ENCODE measurements at places on chromosomes 2 and 18.

GRCh38 chr2:155115846-155116245 is 417.4 kb downstream of the KCNJ3 start:
- DNase-seq, result no peak

DNA sequence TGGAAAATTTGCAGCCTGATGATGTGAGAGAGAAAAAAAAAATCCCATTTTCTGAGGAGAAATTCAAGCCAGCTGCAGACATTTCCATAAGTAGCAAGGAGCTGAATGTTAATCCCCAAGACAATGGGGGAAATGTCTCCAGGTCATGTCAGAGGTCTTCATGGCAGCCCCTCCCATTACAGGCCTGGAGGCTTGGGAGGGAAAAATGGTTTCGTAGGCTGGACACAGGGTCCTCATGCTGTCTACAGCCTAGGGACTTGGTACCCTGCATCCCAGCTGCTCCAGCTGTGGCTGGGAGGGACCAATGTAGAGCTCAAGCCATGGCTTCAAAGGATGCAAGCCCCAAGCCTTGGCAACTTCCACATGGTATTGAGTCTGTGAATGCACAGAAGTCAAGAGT is 53.5 kb upstream of the ARHGAP15 start:
- DNase-seq, result no peak

GRCh38 chr2:121888189-121888557 is 132.7 kb downstream of the TSN start:
- peak; percentile 18 for DNase-seq

DNA sequence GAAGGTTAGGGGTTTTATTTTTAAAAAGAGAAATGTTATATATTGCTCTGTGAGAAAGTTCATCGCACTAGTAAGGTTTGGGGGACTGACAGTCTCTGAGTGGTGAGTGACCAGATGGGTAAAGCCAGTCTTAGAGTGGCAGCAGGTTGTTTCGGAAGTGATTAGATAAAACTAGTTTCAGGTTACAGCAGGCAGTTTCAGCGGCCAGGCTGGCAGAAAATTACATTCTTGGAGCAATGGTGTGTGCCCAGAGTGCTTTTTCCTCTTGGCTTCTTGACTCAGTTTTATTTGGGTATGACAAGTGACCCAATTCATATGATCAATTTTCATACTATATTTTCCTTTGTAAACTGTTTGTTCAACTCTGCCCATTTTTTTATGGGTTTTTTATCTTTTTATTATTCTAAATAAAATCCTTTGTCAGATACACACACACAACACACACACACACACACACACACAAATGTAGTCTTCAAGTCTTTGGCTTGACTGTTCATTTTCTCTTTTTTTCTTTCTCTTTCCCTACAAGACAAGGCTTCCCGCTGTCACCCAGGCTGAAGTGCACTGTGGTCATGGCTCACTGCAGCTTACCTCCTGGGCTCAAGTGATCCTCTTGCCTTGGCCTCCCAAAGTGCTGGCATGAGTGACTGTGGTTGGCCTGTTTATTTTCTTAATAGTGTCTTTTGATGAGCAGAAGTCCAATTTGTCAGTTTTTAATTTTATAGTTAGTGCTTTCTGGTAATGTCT is 30.9 kb downstream of the RALBP1 start:
- no peak for DNase-seq

DNA sequence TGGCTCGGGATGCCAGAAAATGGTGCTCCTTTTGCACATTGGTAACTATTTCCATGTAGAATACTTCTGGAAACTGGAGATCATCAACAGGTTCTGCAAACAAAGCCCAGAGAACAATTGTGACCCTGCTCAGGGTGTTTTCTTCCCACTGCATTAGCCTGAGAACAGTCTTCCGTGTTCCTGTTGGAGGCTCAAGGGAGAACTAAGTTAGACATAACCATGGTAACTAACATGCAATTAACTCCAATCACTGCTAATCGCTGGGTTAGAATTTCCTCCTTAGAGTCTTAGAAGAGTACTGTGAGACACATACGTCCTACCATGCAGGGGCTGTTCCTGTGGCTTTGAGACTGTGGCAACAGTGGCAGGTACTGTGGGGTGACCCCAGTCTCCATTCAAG is 36.0 kb upstream of the PDIA6 start:
- DNase-seq, result no peak

GRCh38 chr2:67899187-67899586 is 163.6 kb downstream of the C1D start:
- DNase-seq, result no peak

DNA sequence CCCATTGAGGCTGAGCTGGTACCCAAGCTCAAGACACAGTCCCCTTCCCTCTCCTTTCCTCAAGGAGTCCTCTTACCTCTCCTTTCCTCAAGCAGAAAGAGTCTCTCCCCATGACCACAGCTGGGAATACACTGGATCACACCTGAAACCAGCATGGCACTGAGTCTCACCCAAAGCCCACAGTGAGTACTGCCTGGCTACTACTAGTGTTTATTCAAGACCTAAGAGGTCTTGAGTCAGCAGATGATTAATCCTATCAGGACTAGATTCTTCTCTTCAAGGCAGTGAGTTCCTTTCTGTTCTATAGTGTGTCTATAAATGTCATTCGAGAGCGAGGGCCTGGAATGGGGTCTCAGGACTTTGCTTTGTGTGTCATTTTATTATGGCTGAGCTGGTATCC is 111.4 kb downstream of the METTL4 start:
- DNase-seq, result no peak

DNA sequence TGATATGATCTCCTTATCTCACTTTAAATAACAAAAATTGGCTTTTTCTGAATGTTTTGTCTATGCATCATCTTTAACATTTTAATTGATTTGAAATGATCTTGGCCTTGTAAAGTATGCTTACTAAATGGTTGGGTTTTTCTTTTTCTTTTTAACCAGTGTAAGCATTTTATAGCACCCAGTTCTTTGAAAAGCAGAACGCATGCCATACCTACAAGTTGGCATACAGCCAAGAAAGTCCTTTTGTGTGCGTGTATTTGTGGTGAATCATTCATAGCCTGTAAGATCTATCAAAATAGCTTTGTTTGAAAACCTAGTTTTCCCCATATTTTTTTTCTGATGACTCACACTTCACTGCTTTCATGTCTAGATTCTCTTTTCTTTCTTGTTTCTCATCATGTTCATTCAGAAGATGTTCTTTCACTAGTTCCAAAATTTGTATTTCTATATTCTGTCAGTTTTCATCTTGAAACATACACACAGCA is 4.1 kb upstream of the VRK2 start:
- DNase-seq, result no peak

DNA sequence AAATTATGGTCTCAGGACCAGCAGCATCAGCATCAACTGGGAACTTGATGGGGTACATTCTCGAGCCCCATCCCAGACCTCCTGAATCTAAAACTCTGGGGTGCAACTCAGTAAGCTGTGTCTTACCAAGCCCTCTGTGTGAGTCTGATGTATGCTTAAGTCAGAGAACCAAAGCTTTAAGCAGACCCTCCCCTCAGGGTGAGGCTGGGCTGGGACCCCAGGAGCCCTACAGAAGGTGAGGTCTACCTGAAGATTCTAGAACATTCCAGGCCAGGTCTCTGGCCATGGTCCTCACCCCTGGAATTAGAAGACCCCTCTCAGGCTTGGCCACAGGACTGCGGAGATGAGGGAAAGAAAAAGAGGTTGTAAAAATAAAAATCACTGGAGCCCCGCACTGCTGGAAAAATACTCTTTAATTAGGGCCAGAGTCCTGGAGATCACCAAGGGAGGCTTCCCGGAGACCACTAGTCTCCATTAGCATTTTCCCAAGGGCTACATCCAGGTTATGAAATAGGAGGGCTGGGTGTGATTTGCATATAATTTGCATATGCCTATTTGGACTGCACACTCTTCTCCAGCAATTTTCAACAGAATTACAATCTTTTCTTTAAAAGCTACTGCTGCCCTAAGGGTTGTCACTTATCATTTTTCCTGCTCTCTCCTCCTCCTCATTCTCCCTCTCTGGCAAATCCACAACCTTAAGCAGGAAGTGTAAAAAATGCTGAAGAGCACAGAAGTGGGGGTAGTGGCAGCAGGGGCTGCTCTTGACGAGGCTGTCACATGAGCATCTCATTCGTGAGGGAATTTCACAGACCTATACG is 100.2 kb downstream of the ZBTB7C start:
- DNase-seq, result no peak

Measured in stimulated activated CD8-positive, alpha-beta memory T cell treated with anti-CD3 and anti-CD28 coated beads, Interleukin-2, amount 100 ng/mL, for 48 hours (primary cell).